ENCODE measurements at places on chromosomes 16 and 17.

DNA sequence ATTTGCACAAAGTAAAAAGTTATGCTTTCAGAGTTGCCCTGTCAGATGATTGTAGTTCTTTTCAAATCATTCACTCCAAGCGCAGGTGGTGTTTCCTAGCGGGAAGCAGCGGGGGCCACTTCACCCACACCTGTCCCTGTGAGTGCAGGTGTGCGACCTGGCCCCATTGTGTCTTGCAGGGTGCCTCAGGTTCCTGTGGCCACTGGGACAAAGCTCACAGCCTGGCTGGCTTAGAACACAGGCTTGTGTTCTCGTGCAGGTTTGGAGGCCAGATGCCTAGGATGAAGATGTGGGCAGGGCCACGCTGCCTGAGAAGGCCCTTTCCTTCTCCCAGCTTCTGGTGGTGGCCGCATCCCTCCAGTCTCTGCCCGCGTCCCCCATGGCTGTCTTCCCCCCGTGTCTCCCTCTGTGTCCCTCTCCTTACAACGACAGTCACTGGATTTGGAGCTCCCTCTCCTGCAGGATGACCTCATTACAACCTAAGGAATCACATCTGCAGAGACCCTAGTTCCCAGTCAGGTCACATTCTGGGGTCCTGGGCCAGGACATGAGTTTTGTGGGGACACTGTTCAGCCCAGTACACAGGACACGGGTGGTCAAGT, 90.5 kb downstream of the NPIPB11 start:
- no peak for DNase-seq

DNA sequence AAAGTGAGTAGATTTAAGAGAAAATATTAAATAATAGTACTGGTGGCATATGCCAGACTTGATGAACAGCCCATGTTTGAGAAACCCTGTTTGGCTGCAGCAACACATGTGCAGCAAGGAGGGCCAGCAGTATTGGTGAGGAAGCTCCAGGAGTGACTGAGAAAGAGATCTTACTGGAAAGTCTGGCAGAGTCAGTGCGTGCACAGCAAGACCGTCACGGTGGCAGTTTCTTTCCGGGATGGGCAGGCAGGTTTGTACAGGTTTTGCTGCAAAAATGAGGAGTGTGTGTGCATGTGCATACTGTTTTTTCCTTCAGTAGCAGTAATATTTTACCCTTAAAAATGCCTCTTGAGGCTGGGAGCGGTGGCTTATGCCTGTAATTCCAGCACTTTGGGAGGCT, 41.4 kb downstream of the KSR1 start:
- DNase-seq = no peak

DNA sequence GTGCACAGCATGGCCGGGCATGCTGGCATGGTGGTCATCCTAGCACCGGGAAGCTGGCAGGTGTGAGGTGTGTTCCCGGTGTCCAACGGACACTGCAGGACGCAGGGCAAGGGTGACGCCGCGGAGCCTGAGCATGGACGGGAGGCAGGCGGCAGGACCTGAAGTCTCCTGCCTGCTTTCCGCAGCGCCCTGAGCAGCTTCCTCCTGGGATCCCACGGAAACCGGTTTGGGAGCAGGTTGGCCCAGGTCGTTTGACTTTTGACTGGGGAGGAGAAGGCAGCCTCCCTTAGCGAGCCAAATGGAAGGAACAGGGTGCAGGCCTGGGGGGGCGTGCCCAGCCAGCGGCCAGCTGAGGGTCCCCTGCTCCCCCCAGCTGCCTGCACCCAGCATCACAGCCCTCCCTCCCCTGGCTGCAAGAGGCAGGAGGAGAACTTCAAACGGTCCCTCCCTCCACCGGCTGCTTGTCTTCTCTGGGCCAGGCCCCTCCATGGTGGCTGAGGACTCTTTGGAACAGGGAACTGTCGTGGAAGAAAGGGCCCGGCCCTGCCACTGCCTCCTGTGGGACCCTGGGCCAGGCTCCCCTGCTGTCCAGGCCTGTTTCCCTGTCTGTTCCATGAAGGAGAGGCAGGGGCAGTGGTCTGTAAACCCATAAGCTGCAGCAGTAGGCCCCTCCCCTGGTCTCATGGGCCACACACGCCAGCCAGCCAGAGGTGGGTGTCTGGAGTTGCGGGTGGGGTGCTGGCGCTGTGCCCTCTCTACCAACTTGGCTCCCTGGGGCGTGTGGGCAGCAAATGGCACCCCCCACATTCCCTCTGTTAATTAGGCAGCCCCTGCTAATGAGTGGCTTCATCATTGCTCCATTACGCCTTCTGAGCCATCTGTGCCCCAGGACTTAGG, 7.8 kb upstream of the ADGRG1 start:
- no peak for DNase-seq

DNA sequence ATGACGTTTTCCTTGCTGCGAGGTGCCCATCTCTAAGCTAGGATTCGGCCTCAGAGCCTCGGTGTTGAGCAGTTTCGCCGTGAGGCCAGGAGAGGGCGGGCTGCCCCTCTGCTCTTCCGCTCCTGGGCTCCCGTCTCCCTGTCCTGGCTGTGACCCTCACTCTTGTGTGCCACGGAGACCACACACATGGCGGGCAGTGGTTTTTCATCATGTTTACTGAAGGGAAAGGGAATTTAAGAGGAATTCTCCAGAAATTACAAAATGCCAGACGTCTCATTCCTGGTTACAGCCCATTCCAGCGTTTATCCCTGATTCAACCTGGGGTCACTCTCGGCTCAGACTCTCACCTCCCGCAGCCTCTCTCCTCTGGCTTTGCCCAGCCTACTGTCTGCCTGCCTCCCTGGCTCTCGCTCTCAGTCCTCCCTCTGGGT, 96.8 kb upstream of the ELAC2 start:
- DNase-seq = no peak

DNA sequence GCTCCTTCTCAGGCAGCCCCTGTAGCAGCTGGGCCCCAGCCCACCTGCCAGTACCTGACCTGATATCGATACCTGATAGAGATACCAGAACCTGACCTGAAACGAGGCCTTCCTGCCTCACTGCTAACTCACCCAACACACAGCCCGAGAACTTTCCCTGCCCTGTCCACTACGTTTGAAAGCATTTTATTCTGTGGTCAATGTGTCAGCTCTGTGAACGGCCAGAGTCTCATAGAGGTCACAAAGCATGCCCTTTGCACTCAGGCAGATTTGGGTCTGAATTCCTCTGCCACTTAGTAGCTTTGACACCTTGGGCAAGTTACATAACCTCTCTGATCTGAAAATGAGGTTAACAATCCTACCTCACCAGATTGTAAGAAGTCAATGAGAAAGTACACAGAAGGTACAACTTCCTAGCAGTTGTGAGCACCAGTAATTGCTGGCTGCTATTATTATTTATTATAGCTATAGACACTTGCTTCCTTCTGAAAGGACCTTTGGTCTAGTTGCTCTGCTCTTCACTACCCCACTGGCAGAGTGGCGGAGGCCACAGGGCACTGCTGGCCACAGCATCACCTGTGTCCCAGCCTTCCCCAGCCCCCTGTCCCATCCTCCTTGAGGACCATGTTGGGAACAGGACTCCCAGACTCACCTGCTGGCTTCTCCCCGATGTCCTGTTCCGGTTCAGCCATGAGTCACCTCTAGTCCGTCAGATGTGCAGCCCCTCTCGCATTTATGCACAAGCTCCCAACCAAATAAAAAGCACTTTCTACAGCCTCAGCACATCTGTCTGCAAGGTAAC, 895 bp downstream of the ANKRD40CL start:
- DNase-seq = no peak

GRCh38 chr17:14451729-14452191, 150.9 kb downstream of the HS3ST3B1 start:
- no peak for DNase-seq

- DNase-seq = no peak
Observed at GRCh38 chr17:17728550-17729251, 47.4 kb downstream of the RAI1 start.

GRCh38 chr16:64470916-64471315, 650.9 kb downstream of the CDH11 start:
- no peak for DNase-seq

DNA sequence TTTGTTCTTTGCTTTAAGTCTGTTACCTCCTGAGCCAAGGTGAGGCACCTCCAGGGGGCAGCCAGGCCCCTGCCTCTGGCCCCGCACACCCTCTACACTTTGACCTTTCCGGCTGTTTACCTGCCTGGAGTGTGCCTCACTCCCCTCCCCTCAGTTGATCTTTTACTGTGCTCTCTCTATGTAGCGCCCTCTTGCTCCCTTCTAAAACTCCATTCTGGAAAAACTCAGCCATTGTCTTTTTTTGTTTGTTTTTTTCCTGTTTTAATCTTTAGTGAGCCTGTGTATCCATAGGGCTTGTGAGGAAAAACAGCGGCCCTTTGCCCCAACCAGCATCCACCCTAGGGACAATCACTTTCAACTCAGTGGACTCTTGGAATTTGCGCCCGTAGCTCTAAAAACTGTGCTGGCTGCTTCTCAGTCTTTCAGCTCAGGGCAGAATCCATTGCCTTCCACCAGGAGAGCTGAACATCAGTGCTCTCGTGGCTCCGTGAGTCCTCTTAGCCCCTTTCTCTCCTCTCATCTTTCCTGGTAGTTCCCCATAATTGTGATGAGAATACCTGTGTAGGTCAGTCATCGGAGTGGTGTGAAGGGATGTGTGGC, 4.3 kb downstream of the AMDHD2 start:
- no peak for DNase-seq

GRCh38 chr16:67541391-67542263, 13.0 kb downstream of the RIPOR1 start:
- DNase-seq = no peak

GRCh38 chr16:78768718-78769117, 669.3 kb downstream of the WWOX start:
- DNase-seq = no peak

- DNase-seq = no peak
Observed at GRCh38 chr17:35243561-35244340, 879 bp downstream of the SLFN5 start.

DNA sequence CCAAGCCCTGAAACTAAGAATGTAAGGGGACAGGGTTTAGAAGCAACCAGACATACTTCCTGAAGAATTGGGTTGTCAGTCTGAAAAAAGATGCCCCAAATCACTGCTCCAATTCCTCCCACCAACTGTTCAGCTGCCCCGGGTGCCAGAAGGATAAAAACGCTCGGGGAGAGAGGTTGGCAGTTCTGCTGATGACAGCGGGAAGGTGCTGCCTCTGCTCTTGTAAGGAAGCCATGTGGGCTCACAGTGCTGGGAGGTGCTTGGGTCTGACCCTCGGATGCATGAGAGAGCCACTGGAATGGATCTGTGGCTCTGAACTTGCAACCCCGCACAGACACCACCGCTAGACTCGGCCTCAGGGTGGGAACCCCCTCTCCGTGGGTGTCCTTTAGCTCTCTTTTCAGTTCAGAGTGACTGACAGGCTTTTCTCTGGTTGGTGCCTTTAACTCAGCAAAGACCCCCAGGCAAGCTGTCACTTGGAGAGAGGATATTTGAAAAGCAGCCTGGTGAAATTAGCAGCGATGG, 364.8 kb upstream of the RBFOX1 start:
- DNase-seq = no peak

- DNase-seq = no peak
Observed at GRCh38 chr16:31099860-31100638, 5.5 kb upstream of the VKORC1 start.

- DNase-seq = no peak
Observed at GRCh38 chr17:8735336-8735939, 9.2 kb downstream of the CCDC42 start.

DNA sequence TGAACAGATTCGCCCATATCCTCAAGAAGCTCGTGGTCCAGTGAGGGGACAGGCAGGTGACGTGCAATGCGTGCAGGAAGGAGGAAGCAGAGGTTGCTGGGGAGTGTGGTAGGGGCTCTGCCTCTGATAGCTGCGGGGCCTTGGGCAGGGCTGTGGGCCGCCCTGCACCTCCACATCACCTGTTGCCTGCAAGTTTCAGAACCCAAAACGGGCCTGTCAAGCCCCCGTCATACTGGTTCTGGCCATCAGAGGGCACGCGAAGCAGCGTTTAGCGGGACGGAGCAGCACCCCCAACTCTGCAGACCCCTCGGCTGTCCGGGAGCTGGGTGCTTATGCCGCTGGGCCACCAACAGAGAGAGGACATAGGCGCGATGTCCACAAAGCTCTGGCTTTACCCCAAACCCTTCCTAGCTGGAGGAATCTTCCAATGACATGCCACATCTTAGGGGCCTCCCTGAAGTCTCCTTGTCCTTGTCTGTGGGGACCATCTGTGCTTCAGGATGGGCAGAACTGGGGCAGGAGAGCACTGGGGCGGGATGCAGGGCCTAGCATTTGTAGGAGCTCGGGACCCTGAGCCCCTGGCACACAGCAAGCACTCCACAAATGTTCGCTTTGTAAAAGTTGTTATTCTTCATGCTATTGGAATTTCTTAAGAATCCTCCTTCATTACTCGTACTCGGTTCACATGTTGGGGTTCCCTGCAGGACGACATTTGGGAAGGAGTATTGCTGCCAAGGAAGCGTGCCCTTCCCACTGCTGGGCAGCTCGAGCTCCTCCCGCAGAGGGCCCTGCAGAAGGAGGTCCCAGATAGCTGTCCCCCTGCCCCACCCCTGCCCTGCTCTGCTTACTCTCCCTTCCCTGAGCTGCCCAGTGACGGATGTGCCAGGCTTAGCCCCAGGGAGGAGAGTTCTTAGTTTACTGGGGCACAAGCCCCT, 64.3 kb downstream of the CNGB1 start:
- DNase-seq = no peak

GRCh38 chr16:48105456-48105855, 50.3 kb downstream of the ABCC12 start:
- DNase-seq = no peak

DNA sequence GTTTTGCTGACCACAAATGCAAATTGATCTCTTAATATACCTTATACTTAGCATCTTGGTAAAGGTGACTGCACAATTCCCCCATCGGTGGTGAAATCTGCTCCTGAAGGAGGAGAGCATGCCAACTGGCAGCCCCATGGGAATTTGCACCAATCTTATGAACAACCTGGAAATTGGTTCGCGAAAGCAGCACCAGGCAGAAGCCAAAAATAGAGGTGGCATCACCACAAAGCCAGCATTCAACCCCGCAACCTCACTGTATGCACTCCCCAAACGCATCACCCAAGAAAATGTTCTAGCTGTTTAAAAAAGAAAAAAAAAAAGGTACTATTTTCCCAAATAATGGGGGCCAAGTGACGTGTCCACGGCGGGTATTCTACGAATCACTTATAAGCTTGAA, 213.4 kb downstream of the ZFHX3 start:
- DNase-seq = no peak

DNA sequence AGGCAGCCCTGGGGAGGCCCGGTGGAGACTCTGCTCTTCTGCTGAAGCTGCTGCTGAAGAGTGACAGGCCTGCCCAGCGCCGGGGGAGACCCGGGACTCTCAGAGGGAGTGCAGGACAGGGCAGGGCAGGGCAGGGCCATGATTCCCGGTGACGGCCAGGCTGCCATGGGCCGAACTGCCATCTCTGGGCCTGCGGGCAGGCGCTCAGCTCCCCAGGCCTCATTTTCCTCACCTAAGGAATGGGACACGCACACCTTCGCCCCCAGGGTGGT, 22.6 kb upstream of the SSTR5 start:
- DNase-seq = no peak

- DNase-seq = no peak
Observed at GRCh38 chr16:74893541-74893940, 91.4 kb downstream of the WDR59 start.

GRCh38 chr17:66737524-66737923, 97.4 kb upstream of the CACNG5 start:
- DNase-seq = no peak

GRCh38 chr17:64155751-64156544, 26.0 kb upstream of the ERN1 start:
- no peak for DNase-seq

Measured in vagina (tissue), 2 donors.